ENCODE measurements at places on chromosomes 16 and 17.

DNA sequence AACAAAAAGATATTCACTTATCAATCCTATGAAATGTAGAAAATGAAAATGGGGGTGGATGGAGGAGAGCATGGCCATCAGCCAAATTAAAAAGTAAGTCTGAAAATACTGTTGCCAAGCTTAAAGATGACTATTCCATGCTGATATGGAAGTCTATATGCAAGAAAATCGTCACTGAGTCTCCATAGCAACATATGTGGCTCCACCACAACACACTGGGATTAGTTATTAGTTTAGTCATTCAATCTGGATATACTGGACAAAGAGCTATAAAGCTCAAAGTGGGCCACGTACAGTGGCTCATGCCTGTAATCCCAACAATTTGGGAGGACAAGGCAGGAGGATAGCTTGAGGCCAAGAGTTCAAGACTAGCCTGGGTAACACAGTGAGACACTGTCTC is 24.7 kb upstream of the PSMD7 start:
- DNase-seq = no peak

- DNase-seq = no peak
Observed at GRCh38 chr16:86676254-86676670, 97.9 kb downstream of the FOXL1 start.

DNA sequence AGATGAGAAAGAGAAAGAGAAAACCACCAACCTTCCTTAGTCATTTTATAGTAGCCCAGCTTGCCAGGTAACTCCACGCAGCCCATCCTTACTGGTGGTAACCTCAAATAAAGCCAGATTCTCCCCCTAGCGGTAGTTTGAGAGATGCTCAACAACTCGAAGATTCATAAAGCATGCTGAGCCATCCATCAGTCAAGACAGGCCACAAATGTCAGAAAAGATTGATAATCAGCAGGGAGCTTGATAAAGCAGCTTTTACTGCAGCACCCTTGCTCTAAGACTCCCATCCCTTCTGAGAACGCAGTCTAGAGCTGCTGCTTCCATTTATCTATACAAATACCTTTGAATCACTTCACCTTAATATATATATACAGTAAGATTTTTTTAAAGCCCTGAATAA is 451.5 kb upstream of the HSBP1 start:
- DNase-seq = peak; percentile 19

DNA sequence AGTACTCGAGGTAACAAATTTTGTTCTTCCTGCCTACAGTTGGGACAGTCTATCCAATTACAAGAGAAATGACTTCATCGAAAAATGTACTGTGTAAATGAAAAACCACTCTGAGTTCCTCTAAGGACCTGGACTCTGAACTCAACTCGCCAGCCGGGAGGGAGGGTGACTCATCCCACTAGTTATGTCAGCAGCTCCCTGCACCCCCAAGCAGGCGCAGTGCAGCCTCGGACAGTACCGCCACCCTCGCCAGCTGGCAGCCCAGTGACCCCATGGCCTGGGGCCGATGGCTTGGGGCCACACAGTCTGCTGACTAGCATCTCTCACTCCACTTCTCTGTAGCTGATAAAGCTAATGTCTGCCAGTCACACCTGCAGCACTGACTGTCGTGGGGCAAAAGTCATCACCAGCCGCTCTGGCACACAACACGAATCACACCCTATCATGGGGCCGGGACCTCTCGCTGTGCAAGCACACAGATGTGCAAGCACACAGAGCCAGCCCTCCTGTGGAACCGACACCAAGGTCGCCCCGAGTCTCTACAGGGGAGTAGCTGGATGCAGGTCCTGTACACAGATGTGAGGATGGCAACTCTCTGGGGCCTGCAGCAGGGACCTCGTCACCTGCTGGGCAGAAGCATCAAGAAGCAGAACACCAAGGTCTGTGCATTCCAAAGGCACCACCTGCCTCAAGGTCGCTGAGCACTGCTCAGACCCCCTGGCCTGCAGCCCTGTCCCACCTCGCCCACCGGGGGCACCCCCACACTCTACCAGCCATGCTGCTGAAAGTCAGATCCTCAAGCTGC is 5.7 kb downstream of the CSNK1D start:
- no peak for DNase-seq

DNA sequence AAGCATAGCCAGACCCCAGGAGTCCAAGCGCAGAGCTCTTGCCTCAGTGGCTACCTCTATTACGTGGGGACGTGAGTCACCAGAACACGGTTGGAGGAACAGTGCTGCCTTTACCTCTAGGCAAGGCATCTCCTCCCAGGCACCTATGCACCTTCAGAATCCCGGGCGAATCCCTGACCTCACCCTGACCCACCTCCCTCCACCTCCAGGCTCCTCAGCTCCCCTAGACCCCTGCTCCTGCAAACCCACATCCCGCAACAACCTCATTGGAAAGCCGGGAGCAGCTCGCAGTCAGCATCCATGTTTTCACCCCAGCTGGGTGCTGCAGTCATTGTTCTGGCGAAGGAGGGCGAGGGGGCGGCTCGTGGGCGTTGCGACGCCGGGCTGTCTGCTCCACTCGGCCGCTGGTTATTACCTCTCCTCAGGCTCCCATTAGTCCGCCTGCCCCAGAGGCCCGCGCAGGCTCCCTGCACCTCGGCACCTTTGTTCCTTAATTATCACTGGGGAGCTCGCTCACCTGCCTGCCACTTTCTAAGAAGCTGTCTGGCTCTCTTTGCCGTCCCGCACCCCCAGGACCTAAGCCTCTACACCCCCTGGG is 24.6 kb upstream of the DLX4 start:
- no peak for DNase-seq

DNA sequence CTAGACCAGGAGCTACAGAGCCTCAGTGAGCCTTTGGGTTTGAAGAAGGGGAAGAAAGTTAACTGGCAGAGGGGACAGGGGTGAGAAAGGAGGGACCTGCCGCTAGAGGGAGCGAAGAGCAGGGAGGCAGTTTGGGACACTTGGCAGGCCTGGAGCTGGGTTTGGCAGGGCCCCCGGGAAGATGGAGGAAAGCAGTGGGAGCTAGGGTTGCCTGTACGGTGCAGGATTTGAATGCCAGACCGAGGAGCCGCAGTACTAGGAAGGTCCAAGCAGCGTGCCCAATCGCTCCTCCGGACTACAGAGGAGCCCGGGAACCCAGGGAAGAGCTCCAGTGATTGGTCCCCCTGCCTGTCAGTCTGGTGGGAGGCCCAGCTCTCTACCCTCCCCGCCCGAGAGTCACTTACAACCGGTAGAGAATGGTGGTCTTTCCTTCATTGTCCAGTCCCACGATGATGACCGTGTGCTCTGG is 1.3 kb downstream of the ARL5C start:
- no peak for DNase-seq

- DNase-seq = no peak
Observed at GRCh38 chr16:20538181-20538580, 38.0 kb downstream of the ACSM2B start.

DNA sequence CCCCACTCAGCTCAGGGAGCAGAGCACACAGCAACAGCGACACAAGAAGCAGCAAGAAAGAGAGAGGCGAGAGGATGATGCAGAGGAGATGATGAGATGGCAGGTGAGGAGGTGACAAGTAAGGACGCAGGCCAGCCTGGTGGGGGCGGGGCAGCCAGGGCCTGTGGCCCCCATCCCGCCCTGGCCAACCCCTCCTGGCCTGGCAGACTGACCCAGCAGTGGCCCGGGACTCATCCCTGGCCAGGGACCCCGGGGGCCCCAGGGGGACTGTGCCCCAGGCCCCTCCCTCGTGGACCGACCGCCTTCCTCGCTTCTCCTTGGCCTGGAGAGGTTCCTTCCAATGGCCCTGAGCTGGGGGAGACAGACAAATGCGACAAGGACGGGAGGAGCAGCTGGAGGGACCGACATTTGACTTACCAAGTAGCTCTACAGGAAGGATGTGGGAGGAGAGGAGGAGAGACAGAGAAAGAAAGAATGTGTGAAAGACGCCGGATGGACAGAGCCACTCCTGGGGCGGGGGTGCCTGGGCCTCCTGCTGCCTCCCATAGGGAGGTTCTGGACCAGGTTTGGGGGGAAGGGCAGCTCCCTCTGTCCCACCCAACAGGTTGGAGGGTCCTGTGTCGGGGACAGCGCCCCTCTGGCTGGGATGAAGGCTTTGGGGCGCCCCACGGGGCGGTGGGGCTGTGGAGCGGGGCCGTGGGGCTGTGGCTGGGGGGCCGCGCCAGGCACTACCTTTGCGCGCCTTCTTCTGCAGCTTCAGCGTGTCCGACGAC is 6.8 kb downstream of the MTSS2 start:
- no peak for DNase-seq

DNA sequence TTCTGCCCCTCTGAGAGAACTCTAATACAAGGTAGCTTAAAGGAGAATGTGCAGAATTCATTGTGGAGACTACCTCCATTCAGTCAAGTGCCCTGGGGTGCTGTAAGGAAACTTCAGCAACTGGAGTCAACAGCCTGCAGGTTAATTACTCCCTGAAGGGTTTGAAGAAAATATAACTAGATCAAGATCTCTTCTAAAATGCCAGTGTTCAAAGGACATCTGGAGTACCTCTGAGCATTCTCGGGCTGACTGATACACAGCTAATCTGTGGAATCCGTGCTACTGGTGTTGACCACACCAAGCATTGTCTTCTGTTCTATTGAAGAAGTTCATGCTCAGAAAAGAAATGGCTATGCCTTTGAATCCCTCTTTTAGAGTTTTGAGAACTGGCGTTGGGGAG is 11.5 kb upstream of the ATXN1L start:
- no peak for DNase-seq

DNA sequence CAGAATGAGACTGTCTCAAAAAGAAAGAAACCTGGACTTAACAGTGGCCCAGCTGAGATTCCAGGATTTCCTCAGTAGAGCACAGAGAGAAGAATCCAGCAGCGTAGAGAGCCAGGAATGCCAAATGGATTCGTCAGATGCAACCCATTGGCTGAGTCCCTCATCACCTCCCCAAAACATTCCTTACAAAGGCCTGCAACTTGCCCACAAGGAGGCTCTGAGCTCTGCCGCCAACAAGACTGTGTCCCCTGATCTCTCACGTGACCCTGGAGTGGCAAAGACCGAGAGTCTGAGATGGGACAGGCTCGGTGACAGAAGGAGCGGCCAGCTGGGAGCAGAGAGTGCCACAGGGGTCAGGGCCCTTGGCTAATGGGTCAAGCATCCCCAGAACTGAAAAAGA is 6.9 kb upstream of the CHMP6 start:
- DNase-seq = no peak

DNA sequence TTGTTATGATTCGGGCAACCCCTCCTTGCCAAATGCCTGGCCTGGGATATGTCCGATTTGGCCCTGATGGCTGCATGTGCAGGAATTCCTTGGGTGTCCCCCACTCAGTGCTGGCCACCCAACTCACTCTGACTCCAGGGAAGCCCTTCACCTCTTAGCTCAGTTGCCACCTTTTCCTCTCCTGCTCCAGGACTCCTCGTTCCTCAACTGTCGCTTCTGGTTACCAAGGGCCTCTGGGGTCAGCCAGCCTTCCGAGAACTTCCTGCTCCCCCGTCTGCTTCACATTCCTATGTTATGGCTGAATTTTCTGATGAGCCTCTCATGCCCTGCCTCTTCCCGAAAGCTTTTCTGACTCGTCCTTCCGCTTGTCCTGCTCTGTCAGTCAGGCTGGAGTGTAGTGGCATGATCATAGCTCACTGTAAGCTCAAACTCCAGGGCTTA is 63.5 kb downstream of the SPACA3 start:
- DNase-seq = no peak

- no peak for DNase-seq
Observed at GRCh38 chr16:73230651-73231050, 182.7 kb upstream of the ZFHX3 start.

DNA sequence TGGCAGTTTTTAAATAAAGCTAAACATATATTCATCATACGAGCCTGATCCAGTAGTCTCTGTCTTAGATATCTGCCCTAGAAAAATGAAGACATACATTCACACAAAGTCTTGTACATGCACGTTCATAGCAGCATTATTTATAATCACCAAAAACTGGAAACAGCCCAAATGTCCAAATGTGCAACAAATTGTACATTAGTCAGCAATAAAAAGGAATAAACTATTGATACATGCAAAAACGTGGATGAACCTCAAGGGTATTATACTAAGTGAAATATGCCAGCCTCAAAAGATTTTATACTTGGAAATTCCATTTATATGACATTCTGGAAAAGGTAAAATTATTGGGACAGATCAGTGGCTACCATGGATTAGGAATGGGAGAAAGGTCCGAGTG is 22.8 kb downstream of the AATF start:
- DNase-seq = no peak

DNA sequence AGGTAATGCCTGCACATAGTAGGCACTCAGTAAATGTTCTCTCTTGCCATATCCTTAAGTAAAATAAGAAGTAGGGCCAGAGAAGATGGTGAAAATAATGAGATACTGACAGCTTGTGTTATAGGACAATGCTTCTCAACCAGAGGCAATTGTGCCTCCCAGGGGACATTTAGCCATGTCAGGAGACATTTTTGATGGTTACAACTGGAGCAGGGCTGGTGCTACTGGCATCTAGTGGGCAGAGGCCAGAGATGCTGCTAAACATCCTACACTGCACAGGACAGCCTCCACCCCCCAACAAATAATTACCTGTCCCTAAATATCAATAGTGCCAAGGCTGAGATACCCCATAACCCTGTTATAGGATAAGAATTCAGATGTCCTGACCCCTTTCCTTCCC is 1.7 kb downstream of the RAD51D start:
- DNase-seq = no peak

DNA sequence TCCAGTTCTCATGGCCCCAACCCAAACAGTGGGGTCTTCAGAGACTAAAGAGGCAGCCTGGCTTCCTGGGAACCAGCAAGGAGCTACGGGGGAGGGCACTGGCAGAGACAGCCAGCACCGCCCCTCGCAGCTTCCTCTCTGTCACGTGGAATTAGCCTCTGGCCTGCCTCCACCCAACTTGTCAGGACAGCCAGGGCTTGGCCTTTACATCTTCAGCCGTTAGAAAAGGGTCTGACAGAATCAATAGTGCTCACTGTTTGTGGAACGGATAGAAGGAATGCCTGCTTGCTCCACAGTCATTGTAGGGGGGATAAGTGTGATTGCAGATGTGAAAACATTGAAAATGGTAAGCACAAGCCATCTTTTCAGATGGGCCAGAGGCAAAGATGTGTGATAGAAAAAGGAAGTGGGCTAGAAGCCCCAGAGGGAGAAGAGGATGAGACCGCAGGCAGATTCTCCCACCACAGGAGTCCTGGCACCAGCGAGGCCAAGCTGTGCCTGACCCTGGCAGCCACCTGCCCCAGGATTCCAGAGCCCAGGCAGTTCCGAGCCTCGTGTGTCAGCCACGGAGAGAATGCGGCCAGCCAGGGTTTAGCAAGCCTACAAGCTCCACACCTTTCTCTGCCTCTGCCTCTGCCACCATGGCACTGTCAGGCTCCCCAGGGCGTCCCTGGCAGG is 18.6 kb downstream of the GRIN2C start:
- DNase-seq = no peak

GRCh38 chr17:4188076-4188475 is 45.1 kb downstream of the CYB5D2 start:
- DNase-seq = no peak

DNA sequence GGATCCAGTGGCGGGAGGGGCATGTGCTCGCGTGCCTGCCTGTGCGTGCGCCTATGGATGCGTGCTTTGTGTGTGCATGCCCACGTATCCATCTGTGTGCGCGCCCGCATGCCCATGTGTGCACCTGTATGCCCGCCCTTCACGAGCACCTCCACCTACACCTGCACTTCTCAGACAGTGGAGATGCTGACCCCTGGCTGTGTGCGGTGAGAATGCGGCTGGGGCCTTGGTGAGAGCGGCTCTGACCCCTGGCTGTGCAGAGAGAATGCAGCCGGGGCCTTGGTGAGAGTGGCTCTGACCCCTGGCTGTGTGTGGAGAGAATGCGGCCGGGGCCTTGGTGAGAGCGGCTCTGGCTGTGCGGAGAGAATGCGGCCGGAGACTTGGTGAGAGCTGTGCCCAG is 33.9 kb downstream of the AXIN1 start:
- DNase-seq = no peak

All from NCI-H2081 treated with DMSO at 0.1 percent for 48 hours (cell line).